Astrocyte of the cerebellum (primary cell): ENCODE measurements at places on chromosomes 12 and 14.
A peak's percentile ranks its signal among the peaks of the same experiment; 100 is the strongest.

GRCh38 chr14:37858733-37859132 lies 263.3 kb downstream of the TTC6 start:
- DNase-seq = no peak

GRCh38 chr14:72679536-72680151 lies 214.3 kb downstream of the DPF3 start:
- no peak for DNase-seq

DNA sequence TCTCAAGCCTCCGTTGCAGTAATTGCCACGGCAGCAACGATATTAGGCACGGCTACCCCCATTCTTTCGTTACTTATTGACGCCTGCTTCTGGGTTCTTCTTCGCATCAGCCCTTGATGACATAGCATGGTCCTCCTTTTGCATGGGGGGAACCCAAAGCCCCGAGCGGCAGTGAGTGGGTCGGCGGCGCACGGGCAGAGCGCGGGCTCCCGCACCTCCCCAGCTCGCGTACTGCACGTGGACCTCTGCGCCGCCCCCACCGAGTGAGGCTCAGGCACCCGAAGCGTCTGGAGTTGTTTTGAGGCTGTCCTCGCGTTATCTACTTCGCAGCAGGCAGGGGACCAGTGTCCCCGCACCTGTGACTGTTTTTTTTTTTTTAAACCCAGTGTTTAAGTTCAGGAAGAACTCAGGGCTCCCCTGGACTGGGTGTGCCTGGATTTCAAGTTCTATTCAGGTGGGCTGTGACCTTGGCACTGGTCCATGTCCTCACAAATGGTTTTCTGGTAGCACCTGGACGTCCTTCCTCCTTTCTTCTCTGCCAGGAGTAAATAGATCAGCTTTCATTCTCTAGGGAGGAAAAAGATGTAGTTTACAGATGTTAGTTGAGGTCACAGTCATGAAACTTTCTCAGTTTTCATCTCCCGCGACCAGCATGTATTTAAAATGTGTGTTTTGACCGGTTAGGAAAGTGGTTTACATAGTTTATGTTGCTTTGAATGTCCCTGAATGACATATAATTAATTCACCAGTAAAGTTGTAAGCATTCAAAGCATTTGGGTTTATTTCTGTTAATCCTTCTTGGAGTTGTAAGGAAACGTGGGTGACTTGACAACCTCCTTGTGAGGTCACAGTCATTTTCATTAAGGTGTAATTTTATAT lies 1.4 kb upstream of the FOXN4 start:
- no peak for DNase-seq

DNA sequence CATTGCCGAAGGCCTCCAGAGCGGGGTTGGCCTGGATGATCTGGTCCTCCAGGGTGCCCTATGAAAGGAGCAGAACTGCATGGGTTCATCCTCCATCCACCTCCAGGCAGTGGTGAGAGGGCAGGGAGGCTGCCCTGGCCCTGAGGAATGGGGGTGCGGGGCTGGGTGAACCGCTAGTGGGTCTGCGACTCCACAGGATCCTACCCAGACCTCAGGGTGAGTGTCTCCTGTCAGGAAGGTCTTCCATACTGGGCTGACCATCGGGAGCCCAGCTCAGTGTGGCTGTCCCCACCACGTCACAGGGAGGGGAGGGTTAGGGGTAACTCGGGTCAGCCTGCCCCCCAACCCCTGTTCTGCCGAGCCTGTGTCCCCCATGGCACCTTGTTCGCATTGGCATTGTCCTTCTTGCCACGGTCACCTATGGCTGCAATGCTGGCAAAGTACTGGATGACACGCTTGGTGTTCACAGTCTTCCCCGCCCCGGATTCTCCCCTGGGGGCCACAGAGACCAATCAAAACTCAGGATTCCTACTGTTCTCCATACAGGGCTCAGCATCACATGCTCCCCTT lies 3.7 kb downstream of the MYH6 start:
- no peak for DNase-seq

- DNase-seq = no peak
These were observed 990.1 kb downstream of the TMTC2 start for GRCh38 chr12:83676781-83677295.

- no peak for DNase-seq
These were observed 97.1 kb downstream of the SLC38A6 start for GRCh38 chr14:61077951-61078720.

GRCh38 chr14:54343272-54344121 lies 53.3 kb upstream of the CDKN3 start:
- peak; percentile 79 for DNase-seq

GRCh38 chr12:46373301-46374296 lies 1.0 kb upstream of the SLC38A2 start:
- DNase-seq = no peak

DNA sequence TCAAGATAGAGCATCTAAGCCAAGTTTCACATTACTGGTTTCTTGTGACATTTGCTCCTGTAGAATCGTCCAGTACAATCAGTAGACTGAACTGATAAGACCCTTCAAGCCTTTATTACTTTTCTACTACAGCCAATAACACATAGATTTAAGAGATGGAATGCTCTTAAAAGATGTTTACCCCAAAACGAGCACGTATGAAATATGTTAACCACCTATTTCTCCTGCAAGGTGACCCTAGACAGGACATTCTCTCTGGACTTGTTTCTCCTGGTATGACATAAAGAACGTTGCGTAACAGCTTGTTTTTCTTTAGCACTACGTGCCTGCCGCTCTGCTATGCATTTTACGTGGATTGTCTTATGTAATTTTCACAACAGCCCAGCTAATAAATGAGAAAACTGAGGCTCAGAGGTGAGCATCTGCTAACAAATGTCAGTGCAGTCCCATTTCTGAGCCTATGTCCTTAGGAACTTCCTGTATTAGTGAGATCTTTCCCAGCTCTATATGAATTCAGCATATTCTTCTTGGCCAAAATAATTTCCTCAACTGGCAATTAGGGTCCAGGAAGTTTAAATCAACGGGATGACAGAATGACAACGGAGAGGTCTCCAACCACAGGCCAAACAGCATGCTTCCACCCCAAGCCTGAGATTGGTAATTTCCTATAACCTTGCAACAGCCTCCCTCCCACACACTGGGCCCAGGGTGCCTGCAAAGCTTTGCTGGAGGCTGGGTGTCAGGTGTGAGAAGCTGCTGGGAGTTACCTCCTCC lies 3.7 kb downstream of the NFKBIA start:
- no peak for DNase-seq

DNA sequence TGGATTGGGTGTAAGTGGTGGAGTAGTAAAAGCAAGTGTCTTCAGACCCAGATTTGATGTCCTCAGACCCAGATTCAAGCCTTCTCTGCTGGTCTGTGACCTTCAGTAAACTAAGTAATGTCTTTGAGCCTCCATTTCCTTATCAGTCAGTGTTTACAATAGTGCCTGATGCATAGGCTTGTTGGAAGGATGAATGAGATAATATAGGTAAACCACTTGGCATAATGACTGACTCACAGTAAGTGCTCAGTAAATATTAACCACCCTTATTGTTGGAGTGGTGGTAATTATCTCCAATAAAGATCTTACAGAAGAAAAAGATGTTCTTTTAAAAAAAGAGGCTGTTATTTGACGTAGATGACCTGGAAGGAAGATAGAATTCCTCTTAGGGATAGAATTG lies 86.2 kb downstream of the IGF1 start:
- no peak for DNase-seq

GRCh38 chr12:71846322-71846940 lies 6.9 kb downstream of the TBC1D15 start:
- peak; percentile 9 for DNase-seq

DNA sequence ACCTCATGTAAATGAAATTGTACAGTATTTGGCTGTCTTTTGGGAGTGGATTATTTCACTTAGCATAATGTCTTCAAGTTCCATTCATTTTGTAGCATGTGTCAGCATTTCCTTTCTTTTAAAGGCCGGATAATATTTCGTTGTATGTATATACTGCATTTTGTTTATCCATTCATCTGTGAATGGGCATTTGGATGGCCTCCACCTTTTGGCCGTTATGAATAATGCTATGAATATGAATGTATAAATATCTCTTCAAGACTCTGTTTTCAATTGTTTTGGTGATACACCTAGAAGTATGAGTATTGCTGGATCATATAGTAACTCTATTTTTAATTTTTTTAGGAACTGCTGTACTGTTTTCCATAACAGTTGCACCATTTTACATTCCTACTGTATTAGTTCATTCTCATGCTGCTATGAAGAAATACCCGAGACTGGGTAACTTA lies 164.9 kb downstream of the DYRK2 start:
- DNase-seq = no peak

DNA sequence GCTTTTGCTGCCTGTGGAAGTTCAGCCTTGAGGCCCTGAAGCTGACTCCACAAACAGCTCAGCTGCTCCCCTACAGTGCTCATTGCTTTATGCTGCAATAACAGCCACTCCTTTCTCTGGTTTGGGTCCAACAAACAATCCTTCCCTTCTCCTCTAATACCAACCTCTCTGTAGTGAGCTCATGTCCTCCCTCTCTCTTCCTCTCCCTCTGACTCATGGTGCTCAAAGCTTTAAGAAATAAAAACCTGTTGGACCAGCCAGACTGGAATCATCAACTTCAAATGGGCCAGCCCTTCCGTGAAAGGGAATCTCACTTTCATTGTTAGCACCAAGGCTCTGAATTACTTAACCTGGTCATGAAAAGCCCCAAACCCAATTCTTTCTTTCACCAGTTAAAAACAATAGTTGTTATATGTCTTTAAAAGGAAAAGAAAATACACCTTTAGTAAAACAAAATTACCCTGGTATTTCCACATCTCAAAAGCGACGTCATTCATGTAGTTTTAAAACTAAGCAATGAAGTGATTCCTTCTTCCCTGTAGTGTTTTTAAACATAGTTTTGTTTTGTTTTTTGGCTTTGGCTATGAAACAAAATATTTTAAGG lies 126.4 kb downstream of the DUSP6 start:
- peak; percentile 35 for DNase-seq

GRCh38 chr12:56007564-56008559 lies 10.8 kb downstream of the SUOX start:
- DNase-seq = no peak

DNA sequence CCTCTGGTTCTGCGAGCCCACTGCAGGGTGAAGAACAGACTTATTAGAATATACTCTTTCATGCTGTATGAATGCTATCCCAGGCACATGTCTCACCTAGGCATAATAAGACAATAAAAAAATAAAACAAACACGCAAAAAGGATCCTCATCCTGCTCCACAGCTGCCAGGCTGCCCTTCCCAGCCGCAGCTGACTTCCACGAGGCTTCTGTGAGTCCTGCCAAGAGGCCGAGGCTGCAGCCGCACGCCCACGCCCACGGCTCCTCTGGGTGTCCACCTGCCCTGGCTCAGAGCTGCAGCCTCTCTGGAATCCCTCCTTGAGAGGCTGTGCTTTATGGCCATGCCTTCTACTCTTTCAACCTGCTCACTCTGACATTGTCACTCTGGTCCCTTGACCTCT lies 6.9 kb downstream of the SMIM41 start:
- no peak for DNase-seq

DNA sequence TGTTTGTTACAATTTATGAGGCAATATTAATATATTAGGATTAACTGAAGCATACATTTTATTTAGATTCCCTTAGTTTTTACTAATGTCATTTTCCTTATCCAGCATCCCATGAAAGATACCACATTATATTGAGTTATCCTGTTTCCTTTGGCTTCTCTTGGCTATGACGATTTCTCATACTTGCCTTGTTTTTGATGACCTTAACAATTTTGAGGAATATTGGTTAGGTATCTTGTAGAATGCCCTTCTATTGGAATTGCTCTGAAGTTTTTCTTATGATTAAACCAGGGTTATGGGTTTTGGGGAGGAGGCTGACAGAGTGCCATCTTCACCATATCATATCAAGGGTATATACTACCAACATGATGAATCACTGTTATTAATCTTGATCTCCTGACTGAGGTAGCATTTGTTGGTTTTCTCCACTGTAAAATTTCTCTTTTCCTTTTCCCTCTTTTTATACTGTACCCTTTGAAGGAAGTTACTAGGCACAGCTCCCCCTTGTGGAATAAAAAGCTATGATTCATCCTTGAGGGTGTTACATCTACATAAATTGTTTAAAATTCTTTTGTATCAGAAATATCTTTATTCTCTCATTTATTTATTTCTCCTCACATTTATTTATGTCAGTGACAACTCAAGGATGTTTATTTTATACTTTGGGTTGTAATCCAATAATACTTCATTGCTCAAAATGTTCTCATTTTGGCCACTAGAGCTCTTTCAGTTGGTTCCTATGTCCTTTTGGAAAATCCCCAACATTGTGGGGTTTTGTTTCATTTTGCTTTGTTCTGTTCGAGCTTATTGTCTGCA lies 239.0 kb downstream of the SLC16A7 start:
- DNase-seq = no peak

GRCh38 chr12:5480938-5481303 lies 49.0 kb downstream of the NTF3 start:
- no peak for DNase-seq

DNA sequence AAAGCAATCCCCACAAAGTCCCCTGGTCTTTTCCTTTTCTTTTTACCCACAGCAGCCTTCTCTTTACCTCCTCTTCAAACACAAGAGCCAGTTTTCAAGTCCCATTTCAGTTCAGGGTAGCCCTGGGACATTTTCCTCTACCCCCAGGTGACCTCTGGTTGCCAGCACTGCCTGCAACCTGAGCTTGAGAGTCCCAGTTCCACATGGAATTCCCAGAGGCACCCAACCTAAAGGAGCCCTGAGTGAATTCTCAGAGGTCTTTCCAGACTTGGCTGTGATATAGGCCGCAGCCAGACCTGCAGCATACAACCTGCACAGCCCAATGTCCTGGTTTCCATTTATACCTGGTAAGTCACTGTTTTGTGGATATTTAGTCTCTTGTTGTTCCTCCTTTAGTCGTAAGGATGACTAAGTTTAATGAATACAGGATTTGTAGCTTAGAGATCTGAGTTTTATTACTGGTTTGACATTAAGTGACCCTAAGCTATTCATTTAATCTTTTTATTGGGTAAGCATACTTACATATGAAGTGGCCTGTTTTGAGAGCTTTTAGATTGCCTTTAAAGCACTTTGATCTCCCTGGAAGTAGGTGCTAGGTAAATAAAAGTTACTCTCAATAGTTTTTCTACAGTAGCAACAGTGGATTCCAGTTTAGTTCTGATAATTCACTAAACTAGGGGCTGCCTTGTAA lies 159.8 kb downstream of the TGFB3 start:
- no peak for DNase-seq

GRCh38 chr14:50053935-50054334 lies 62.4 kb downstream of the VCPKMT start:
- no peak for DNase-seq

DNA sequence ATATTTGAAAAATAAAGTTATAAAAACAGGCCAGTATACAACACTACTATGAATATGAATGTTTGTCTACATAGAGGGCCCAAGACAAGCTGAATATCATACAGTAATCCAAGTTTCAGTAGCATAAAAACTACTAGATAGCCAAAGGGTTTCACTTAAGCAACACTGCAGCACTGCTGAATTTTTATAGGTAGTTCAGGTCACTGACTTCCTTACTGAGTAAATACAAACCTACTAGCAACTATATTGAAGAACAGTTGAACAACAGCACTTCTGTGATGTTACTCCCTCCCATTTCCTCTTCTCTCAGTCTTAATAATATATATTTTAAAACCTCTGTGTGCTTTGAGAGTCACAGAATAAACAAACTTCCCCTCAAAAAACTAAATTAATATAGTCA lies 42.7 kb downstream of the GTF2A1 start:
- DNase-seq = no peak
